Cortex of kidney (tissue), 1 donor: ENCODE measurements at places on chromosomes 3 and 15.

DNA sequence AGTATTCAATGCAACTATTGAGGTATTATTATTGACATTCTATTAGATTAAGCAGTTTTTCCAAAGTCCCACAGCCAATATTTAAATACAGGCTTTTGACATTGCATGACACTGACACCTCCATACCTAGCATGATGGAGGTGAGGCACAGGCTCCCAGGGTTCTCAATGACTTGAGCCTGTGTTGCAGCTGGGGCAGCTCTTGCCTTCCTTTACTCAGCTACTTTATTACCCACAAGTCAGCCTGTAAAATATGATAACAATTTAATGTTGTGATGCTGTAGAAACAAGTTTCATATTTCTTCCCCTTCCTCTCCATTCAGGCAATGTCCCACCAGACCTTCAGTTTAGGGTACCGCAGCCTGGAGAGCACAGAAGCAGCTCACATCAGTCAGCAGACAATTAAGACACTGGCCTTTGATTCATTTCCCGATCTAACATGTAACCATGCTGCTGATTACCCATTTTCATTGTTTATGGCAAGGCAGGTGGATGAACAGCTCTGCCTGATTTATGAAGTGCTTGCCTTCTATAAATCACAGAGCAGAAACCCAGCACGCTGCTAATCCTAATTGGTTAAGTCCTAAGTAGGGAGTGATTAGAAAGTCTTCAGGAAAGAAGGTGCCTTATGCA is 826.1 kb downstream of the AGBL1 start:
- DNase-seq: no peak

GRCh38 chr15:67303490-67304363 is 49.1 kb downstream of the IQCH start:
- no peak for DNase-seq

- DNase-seq: no peak
These were observed 14.2 kb upstream of the KCNMB3 start for GRCh38 chr3:179265092-179265491.

- no peak for DNase-seq
These were observed 42.7 kb downstream of the THBS1 start for GRCh38 chr15:39623529-39623931.

DNA sequence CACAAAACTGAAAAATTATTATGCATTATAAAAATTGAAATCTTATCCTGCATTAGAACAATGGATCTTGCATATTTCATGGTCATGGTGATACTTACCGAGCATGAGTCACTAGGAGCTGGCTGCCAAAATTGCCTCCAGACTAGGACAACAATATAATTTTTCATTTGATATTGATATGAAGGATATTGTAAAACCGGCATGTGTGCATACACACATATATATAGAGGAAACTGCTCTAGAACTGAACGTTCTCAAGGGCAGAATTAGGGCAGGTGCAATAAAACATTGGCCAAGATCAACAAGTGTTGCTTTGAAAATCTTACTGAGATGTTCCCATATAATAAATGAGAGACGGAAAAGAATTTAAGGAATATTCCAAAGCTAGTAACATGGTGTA is 319.4 kb upstream of the POU1F1 start:
- no peak for DNase-seq

DNA sequence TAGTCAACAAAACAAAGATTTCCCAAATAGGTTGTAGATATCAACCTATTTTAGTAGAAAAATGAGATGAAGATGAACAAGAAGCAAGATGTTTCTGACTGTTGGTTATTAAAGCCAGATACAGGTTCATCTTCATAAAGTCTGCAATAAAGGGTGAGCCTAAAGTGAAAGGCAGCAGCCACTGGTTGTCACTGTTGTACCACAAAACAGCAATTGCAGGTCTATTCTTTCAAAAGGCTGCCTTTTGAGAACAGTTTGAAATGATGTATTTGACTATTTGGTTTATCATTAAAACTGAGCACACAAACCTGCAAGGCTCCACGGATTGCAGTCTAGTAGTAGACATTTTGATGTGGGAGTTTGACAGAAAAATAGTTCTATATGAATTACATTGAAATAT is 543.4 kb downstream of the GBE1 start:
- no peak for DNase-seq

DNA sequence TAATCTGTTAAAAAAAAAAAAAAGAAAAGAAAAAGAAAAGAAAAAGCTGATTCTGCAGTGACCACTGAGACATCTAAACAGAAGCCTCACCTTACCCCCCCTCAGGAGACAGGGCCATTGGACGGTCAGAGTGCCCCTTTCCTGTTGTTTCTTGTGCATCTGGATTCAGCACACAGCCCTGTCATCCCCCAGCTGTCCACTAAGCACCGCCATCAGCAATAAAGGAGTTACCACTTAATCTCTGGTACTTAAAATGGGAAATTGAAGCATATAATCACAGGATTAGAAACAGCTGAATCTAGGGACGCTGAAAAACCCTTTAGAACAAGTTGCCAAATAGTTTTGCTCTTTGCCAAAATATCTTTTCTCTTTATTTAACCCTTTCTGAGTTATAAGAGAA is 62.5 kb downstream of the TRIM69 start:
- no peak for DNase-seq

DNA sequence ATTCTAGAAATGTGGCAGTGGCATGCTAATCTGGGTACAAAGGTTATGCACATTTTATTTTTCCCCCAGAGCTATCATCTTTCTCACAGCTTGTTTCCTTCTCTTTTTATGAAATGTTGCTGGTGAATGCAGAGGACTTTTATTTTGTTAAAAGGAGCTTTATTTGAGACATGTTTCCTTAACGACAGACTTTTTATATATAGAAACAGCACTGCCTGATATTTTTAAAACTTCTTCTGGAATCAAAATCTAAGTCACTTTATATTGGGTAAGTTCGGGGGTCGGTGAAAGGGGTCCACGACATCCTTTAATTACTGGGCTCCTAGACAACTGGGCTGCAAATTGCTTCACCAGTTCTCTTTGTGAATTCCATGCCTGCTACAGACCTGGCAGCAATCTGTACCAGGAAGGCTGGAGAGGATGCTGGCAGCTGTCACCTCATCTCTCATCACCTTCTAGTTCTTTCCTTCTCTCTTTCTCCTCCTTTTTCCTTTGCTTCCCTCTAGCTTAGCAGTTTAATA is 464.7 kb downstream of the PDCD6IP start:
- DNase-seq: no peak

DNA sequence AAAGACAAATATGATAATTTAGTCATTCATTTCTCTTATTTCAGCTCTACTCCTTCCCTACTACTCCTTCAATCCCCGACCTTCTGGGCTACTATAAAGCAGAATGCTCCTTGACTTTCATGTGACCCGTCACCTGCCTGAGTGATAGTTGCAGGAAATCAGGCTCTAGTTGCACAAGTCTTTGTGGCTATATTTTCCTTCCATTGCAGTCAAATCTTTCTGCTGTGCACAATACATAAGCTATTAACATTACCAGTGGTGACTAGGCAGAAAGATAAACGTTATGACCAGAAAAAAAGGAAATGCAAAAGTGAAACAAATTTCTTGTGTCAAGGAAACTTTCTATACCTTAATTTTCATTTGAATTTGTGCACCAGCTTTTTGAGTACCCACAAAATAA is 2.3 kb downstream of the SUCNR1 start:
- no peak for DNase-seq

DNA sequence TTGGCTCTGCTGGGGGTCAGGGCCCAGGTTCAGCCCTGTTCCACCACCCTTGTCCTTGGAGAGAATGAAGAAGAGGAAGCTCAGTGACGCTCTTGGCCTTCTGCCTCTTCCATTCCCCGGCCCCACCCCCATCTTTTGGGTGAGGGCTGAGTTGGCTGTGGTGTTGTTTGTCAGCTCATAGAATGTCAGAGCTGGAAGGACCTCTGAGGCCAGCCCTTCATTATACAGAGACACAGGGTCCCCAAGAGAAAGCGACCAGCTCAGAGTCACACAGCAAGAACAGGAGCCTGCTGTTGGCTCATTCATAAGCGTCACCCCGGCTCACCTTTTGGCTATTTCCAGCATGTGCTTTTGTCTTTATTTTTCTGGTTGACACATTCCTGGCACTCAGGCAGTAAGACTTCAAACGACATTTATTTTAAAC is 68.2 kb downstream of the AAGAB start:
- no peak for DNase-seq

- DNase-seq: no peak
These were observed 537.6 kb downstream of the PLOD2 start for GRCh38 chr3:145623349-145623748.

DNA sequence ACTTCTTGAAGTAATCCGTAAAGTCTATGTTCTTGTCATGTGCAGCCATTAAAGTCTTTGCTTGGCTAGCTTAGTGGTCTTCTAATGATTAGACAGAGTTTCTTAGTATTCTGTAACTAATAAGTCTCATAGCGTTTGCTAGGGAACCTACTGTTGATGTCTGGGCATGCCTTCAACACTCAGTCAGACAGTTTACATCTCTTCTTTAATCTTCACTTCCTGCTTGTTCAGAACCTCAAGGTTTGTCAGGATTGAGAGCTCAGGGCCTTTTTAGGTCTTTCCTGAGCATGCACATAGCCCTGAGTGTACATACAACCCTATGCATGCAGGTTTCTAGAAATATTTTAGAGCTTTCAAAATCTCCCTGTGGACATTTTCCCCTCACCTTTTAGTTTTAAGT is 426.3 kb downstream of the AGBL1 start:
- no peak for DNase-seq

- no peak for DNase-seq
These were observed 36.0 kb downstream of the TSPAN3 start for GRCh38 chr15:77034695-77035489.

DNA sequence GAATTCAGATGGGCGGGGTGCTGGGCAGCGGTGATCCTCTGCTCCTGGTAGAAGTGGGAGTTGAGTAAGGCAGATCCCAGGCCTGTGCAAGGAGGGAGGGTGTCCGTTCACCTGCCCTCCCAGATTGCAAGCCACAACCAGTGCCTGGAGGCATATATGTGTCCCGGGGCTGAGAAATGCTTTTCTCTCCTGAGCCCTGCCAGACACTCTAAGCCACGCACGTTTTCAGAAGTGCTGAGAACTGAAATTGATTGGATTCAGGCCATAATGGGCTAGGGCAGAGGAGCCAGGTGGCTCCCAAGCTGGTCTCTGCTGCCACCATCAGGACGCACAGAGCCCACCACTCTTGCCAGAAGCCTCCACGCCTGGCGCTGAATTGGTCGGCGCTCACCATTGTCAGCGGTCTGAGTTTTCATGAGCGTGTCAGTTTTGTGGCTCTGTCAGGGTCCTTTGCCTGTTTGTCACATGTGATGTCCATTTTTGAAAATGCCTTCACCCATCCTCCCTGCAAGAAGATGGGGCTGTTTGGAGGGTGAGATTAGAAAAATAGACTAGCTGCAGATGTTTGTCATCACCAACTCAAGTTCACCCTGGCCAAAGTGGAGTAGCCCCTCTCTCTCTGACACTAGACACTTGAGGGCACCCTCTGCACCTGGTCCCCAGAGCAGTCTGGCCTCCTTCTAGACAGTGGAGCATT is 15.4 kb upstream of the BFSP2 start:
- no peak for DNase-seq

- DNase-seq: no peak
These were observed 132.0 kb downstream of the ARNT2 start for GRCh38 chr15:80536231-80536630.

- no peak for DNase-seq
These were observed 15.9 kb upstream of the SMAD3 start for GRCh38 chr15:67049351-67050044.

GRCh38 chr15:77527164-77527778 is 105.4 kb downstream of the LINGO1 start:
- no peak for DNase-seq

GRCh38 chr15:75981149-75981815 is 30.9 kb downstream of the NRG4 start:
- DNase-seq: no peak

GRCh38 chr3:158847452-158847821 is 45.6 kb downstream of the MFSD1 start:
- no peak for DNase-seq

DNA sequence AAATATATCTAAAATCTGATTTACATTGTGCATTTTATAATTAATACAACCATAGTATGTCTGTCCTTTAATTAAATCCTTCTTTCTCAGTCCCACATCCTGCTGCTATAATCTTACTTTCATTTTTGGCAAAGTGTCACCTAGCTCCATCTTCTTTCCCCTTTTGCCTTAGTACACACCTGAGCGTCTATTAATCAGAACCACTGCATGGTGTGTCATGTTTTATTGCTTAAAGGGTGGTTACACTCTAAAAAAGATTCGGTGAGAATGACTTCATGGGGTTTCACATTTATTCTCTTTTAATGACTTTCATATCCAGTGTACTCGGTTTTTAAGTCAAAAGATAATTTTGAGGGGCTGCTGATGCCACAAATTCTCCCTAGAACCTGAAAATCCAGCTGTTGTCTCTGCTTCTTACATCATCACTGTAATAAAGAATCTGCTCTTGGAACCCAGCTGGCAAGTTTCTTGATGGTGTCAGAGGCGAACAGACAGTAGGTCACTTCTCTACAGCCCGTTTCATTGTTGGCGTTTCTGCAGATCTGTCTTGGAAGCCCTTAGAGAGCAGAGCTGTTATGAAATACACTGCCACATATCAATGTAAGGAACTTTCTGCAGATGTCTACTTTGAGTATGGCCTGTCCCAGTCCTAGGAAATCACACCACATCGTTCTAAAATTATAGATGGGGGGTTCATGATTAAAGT is 99.7 kb downstream of the TIGIT start:
- no peak for DNase-seq

DNA sequence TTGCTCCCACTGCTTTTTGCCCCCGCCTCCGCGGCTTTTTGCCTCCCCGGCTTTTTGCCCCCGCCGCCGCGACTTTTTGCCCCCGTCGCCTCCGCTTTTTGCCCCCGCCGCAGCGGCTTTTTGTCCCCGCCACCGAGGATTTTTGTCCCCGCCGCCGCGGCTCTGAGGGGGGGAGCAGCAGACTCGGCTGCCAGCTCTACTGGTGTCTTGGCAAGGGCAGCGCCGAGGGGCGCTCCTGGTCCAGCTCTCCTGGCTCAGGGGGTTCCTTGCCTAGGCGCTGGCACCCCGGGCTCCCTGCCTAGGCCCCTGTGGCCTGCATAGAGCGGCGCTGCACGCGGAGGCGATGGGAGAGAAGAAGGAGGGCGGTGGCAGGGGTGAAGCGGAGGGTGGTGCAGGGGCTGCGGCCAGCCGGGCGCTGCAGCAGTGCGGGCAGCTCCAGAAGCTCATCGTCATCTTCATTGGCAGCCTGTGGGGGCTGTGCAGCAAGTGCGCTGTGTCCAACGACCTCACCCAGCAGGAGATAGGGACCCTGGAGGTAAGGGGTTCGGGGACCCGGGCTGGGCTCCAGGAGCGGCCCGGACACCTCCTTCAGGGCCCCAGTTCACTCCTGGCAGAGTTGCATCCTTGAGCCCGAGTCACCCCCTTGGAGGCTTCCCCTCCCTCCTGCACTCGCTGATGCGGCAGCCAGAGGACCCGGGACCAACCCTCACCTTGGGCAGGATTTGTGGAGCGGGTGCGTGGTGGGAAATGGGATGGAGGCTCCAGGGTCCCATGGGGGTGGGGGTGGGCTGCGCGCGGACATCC is 642.4 kb downstream of the GOLGA6L6 start:
- no peak for DNase-seq

DNA sequence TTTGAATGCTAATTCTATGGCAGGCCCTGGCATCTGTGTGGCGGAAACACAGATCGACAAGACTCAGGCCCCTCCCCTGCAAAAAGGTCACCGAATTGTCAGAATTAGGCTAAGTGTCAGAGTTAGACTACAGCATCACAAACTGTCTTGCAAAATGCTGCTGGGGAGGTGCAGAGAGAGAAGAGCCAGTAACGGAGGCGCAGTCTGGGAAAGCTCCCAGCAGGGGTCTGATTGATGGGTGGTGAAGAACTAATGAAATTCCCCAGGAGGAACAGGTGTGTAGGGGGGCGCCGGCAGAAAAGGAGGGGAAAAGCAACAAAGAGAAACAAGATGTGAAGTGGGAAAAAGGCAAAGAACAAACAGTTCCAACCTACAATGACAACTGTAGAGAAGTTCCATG is 72.7 kb upstream of the TAMM41 start:
- no peak for DNase-seq
